ENCODE measurements at places on chromosomes 2 and 18. TPM values are rescaled to one million over a fixed set of nuclear protein-coding genes. Genes with fewer than 3 reads are reported as not detected.

VWA3B gene
- not detected for total RNA-seq

DNA sequence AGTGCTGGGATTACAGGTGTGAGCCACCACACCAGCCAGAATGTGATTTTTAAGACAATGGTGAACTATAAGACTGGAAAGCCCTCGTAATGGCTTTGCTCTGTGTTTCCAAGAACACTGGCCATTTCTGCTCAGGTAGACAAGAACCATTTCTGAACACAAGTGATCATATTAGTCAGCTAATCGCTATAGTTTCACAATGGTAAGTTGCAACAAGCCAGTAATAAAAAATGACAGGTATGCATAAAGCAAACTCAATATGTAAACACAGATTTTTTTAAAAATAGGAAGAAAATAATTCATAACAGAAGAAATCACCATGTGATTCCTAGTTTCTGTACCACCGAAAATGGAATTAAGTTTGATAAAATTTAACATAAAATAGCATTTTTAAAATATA lies 166.5 kb downstream of the THADA start:
- H3K27me3 ChIP-seq, result no peaks in the 10 kb centered on the region
- H3K27ac ChIP-seq, result no peak overlapping the region
- H3K4me1 ChIP-seq, result peaks cover 30% of the 10 kb centered on the region
- H3K4me3 ChIP-seq, result no peak overlapping the region

C1QL2 gene
- total RNA-seq, result not detected

DNA sequence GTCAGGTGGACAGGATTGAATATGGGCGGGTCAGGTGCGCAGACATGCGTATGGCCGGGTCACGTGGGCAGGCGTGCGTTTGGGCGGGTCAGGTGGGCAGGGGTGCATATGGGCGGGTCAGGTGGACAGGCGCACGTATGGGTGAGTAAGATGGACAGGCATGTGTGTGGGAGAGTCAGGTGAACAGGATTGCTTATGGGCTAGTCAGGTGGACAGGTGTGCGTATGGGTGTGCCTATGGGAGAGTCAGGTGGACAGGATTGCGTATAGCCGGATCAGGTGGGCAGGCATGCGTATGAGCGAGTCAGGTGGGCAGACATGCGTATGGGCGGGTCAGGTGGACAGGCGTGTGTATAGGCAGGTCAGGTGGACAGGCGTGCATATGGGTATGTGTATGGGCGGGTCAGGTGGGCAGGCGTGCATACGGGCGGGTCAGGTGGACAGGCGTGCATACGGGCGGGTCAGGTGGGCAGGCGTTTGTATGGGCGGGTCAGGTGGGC lies 30.3 kb upstream of the KLF11 start:
- peaks cover 6% of the 10 kb centered on the region for H3K27me3 ChIP-seq

DNA sequence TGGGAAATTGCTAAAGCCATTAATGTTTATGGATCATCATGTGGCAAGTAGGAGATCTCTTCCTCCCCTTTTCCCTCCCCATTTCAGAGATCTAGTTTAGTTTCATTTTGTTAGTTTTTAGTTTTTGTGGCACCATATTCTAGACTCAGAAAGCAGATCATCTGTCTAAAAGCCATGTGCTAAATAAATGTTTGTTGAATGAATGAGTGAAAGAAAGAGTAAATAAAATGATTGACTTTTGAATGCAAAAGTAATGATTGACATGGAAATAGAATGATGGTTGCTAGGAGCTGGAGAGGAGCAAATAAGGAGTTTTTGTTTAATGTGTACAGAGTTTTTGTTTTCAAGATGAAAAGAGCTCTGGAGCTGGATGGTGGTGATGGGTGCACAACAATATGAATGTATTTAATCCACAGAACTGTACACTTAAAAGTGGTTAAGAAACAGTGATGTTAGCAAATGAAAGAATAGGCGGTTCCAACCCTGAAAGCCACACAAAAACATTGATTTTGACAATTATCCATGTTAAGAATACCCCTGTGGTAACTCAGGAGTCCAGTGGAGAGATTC lies 23.6 kb downstream of the TMEM178A start:
- peaks cover 19% of the 10 kb centered on the region for H3K27me3 ChIP-seq
- H3K4me1 ChIP-seq, result no peaks in the 10 kb centered on the region
- no peak overlapping the region for H3K27ac ChIP-seq

DNA sequence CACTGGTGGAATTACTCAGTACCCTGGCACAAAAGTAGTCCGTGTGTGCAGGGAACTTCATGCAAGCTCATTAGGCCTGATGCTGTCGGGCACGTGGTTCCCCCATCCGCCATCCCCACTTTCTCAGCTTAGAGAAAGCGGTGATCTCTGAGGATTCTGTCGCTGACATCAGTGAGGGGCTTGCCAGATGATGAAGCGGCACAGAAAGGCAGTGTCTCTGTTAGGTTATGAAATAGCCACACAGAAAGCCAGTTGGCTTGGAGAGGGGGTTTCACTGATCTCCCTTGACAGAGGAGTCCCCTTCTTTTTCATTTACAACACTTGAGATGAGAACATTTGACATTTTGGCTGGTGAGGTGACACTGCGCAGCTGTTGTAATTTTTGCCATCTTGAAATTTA lies 179.7 kb downstream of the FAM210A start:
- peaks cover 4% of the 10 kb centered on the region for H3K4me1 ChIP-seq
- H3K27me3 ChIP-seq, result no peaks in the 10 kb centered on the region
- peaks cover 16% of the 10 kb centered on the region for H3K36me3 ChIP-seq
- DNase-seq, result no peak
- no peak overlapping the region for H3K27ac ChIP-seq
- H3K4me3 ChIP-seq, result no peak overlapping the region

DNA sequence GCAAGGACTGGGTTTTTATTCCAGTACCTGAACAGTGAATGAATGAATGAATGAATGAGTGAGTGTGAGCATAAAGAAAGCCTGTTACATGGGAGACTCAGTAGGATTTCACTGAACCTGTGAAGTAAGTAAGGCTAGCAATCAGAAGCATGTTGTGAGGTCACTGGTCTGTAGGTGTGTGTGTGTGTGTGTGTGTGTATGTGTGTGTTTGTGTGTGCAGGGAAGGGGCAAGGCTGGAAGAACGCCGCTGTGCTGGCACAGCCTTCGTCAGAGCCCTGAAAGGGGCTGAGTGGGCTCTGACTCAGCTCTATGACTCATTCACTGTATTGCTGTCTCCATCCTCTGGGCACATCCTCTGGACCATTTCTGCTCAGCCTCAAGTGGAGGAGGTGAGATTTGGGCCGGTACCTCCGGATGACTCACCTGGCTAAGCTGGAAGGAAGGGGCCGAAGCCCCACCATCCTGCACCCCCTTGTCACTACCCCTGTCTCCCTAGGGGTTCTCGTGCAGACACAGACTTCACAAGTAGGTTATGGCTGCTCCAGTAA lies 51.4 kb upstream of the MRPL33 start:
- H3K4me1 ChIP-seq, result peaks cover 37% of the 10 kb centered on the region
- H3K27ac ChIP-seq, result peak overlapping the region; percentile 5
- peak overlapping the region; percentile 5 for H3K4me3 ChIP-seq

MROH2A gene
- total RNA-seq, result not detected

AMER3 gene
- not detected for total RNA-seq

- no peak overlapping the region for H3K27ac ChIP-seq
- H3K27me3 ChIP-seq, result no peaks in the 10 kb centered on the region
- no peak for DNase-seq
- no peaks in the 10 kb centered on the region for H3K36me3 ChIP-seq
These were observed 133.5 kb upstream of the DTNA start for GRCh38 chr18:34576622-34577021.
